ENCODE measurements at places on chromosomes 4 and X.
A peak's percentile ranks its signal among the peaks of the same experiment; 100 is the strongest.

DNA sequence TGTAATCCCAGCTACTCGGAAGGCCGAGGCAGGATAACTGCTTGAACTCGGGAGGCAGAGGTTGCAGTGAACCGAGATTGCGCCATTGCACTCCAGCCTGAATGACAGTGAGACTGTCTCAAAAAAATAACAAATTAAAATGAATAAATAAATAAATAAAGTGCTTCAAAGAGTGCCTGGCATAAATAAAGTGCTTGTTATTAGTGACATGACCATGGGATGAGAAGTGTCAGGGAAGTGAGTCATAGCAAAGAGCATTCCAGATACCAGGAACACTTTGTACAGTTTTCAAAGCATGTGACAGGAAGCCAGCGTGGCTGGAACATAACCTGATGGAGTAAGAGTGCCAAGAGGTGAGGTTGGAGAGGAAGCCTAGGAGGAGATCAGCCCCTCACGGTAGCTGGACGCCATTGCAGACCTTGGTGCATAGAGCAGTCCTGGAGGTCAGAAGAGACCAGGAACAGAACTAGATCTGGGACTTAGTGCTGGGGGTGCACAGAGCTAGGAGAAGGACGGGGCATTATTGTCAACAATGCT lies 6.0 kb upstream of the WDR13 start:
- DNase-seq = no peak

- DNase-seq = no peak
Observed at GRCh38 chr4:181611033-181611711, 632.0 kb upstream of the TENM3 start.

GRCh38 chr4:137641544-137641943 lies 109.2 kb upstream of the PCDH18 start:
- no peak for DNase-seq

DNA sequence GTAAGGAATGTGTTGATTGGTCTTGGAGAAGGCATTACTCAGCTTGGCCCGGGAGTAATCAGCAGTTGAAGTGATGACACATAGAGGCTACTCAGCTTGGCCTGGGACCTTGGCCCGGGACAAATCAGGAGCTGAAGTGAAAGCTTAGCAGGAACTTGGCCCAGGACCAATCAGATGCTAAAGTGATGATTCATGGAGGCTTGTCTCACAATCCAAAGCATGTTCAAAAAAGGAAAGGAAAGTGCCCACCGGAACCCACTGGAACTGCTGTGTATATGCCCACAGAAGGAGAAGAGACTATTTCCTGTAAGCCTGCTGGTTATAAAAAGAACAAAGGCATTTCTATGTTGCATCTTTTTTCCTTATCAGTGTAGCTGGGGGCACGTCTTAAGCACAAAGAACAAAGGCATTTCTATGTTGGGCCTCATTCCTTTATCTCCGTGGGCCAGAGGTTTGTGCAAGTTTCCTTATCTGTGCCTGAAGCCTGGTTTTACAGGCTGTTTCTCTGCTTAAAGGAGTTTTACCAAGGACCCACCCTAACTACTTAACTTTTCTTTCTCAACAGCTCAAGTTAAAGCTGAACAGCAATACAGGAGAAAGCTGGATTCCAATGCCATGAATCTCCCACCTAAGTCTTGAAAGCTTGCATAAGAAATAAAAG lies 1176.7 kb downstream of the NLGN4X start:
- DNase-seq = peak; percentile 7

DNA sequence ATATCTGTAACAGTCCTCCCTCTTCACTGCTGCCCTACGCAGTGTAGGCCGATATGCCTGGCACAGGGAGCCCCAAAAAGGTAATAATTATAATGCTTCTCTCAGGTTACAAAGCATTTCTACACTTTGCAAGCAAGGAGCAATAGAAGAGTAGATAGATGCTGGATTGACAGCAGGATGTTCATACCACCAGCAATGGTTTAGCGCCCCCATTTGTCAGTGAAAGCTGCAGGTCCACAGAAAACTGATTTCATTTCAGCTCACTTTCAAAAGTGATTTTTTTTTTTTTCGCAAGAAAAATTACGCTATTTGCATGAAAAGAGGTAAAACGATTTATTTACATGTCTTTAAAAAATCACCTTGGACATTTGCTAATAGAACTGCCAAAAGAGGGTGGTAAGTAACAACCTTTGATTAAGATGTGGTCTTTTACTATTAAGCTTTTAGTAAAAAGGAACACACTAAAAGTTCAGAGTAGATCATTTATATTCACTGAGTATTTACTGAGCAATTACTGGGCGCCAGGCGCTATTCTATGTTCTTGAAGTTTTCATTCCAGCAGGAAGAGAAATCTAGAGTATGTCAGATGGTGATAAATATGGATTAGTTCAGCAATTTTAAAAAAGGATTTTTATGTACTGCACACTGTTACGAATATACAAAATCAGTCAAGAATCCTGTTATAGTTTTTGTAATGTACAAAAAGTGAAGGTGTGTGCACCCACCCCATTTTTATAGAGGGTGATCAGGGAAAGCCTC lies 34.4 kb downstream of the HPF1 start:
- no peak for DNase-seq

- DNase-seq = no peak
Observed at GRCh38 chr4:89617317-89617716, 219.6 kb downstream of the SNCA start.

GRCh38 chr4:174216799-174217272 lies 66.6 kb downstream of the FBXO8 start:
- DNase-seq = no peak

DNA sequence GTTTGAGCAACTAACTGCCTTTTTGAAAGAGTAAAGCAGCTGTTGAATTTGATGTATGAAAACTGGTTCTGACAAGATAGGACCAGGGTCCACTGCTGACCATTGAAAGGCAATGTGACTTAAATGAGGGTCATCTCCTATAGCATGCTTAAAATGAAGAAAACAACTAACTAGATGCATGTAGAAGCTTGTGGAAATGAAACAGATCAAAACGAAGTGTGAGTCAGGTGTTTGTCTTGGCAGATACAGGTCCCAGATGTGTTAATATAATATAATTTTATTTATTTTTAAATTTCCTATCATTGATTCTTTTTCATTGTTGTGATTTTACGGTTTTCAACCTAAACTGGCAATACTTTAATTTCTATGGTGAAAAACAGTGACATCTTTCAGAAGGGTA lies 83.6 kb downstream of the ATOH1 start:
- DNase-seq = no peak

GRCh38 chr4:111849746-111850284 lies 295.4 kb upstream of the FAM241A start:
- DNase-seq = no peak

DNA sequence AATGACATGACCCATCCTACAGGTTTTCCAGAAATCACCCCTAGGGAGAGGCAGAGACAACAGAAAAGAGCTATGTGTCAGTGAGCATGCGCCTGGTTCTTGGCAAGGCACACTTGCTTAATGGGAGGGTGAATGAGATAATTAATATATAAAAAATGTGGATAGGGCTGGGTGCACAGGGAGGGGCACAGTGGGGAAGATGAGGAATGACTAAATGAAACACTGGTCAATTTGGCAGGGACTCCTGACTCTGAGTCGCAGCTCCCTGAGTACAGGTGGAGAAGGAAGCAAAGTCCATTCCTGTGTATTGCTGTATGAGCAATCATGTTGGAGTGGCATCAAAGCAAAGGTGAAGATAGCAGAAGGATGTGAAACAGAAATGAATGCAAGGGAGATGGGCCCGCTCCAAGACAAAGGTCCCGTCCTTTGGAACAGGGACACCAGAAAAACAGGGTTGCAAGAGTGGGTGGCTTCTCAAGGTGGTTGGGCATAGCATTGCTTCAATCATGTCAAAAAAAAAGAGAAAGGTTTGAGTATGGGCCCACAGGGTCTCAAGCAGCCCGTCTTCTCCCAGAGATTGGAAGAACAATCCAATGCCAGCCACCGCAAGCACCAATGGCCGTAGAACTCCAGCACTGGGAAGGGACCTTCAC lies 278.4 kb upstream of the AGTR2 start:
- no peak for DNase-seq

DNA sequence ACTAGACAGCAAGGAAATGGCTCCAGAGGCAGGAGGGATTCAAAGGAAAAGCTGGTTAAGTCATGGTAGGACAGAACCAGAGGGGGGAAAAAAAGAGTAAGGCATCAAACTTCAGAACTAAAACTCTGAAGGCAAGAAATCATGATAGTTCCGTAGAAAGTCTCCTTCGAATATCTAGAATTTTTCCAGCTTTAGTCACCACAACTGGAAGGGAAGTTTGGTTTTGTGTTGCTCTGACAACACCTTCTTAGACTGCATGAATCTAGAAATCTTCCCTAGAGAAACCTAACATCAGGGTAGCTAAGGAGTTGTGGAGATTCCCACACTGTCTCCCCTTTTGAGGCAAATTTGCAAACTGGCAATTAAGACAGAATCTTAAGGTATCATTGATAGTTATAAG lies 33.7 kb downstream of the AMMECR1 start:
- DNase-seq = no peak

DNA sequence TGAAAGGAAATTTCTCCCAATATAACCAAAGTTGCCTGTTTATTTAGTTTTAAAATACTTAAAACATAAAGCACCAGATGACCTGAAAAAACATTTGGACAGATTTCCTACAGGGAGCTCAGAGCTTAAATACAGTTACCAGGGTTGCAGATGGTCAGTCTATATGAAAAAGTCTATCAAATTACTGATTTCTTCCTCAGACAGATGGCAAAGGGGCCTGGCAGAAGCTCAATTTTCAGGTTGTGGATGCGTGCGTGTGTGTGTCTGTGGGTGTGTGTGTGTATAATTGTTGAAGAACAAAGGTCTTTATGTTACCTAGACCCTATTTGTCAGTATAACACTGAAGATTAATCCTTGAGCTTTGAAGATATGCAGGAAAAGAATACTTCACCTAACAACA lies 169.4 kb downstream of the MAD2L1 start:
- DNase-seq = no peak

DNA sequence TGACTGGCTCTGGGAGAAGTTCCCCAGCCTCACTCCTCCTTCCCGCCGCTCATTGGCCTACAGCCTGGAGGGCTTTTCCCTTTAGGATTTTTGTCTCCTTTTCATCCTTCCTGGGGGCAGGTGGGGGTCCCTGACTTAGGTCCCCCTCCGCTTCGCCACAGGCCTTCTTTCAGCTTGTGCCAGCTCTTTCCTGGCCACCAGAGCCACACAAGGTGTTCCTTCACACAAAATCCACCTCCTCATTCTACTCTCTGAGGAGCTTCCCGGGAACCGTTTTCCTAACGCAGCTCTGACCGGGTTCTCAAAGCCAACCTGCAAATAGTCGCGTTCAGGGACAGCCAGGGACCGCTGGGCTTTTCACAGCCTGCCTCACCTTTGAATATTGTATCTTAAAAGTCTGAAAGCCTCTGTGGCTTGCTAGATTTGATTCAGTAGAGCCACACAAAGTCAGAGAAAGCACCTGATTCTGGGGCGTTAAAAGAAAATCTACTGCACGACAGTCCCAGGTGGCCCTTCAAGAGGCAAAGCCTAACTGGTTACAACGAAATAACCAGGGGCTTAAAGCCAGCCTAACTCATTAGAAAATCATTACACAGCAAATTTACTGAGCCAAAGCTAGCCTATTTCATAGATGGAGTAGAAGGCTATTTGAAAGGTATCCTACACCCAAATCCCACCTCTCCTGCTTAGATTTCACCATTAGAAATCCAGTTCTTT lies 731 bp upstream of the GPC3 start:
- DNase-seq = no peak

- DNase-seq = peak; percentile 31
Observed at GRCh38 chr4:153318696-153319320, 25.7 kb upstream of the MND1 start.

- no peak for DNase-seq
Observed at GRCh38 chrX:69226459-69227158, 61.4 kb upstream of the PJA1 start.

DNA sequence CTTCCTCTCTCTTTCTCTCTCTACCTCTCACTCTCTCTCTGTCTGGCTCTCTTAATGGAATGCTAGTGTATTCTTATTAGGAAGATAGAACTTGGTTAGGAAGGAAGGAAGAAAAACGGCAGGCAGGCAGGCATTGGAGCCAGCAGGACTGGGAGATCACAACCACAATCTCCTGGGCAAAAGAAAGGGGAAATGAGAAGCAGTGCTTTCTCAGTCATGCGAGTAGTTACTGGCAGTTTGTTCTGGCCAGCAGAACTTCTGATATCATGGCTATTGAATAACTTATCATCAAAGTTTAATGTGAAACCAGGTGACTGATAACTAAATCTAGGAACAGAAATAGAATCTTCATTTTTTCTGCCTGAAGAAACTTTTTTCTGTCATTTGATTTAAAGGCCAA lies 60.9 kb upstream of the PAGE1 start:
- DNase-seq = no peak

DNA sequence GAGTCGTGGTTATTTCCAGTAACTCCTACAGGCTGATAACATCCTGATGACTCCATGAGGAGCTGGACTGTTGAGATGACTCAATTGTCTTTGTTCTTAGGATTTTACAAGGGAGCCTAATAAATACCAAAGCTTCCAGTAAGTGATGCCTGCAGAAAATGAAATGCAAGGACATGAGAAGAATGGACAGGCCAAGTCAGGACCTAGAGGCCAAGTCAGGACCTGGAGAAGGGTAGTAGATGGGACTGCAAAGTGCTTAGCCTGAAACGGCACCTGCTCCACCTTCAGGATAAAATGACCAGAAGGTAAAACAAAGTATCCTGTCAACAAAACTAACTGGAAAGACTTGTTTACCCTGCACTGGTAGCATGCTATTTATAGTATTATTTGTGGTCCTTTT lies 6.4 kb upstream of the SLC10A6 start:
- no peak for DNase-seq

DNA sequence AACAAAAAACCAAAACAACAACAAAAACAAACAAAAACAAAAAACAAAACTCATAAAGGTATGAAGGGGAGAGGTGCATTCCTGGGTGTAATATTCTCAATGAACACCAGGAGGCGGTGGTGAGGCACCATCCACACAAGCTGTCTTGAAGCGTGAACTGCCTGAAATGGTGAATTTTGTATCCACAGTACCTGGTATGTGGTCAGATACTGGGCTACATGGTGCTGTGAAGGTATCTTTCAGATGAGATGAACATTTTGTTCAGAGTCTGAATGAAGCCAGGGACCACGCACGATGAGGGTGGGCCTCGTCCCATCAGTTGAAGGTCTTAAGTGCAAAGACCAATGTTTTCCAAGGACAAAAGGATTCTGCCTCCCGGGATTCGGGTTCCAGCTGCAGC lies 58.5 kb downstream of the ASMT start:
- DNase-seq = no peak

DNA sequence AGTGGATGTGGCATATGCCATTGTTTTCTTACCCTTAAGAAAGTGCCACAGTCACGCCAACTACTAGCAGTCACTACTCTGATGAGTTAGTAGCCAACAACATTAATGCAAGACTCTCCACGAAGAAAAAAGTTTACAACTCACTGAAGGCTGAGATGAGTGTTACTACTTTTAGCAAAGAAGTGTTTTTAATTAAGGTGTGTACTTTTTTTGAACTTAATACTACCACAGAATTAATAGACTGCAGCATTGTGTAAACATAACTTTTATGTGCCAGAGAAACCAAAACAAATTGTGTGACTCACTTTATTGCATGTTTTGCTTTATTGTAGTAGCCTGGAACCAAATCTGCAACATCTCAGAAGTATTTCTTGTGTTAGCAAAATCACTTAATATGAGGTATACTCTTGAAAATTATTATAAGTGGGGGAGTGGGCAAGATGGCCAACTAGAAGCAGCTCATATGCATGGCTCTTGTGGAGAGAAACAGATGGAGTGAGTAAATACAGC lies 2.2 kb upstream of the UGT2B4 start:
- no peak for DNase-seq
